ENCODE measurements at places on chromosomes 5 and 9.

GRCh38 chr5:59420596-59420995 lies 472.9 kb downstream of the PDE4D start:
- DNase-seq = no peak

GRCh38 chr5:128083811-128084227 lies 253 bp downstream of the SLC12A2 start:
- DNase-seq = peak; percentile 48

GRCh38 chr9:76716085-76716672 lies 48.1 kb upstream of the PCA3 start:
- DNase-seq = no peak

- no peak for DNase-seq
These were observed 88.0 kb downstream of the TRIO start for GRCh38 chr5:14231156-14231555.

- no peak for DNase-seq
These were observed 64.7 kb upstream of the CTSL start for GRCh38 chr9:87661241-87661640.

DNA sequence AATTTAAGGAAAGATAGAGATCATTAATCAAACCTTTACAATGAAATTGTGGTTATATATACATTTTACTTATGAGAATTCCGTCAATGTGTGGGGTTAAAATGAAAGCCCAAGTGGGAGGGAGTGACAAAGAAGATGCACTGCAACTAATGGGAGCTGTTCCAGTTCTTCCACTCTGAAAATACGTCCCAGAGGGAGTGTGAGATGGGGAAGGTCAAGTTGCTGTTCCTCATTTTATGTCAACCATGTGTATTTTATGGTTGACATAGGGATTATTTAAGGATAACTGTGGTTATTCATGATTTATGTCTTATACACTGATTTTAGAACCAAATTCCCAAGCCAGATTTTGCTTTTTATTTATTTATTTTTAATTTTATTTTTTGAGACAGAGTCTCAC lies 14.2 kb upstream of the RGS3 start:
- DNase-seq = no peak

- DNase-seq = peak; percentile 84
These were observed 67.5 kb upstream of the MAMDC2 start for GRCh38 chr9:69976152-69976551.

GRCh38 chr9:97772145-97772544 lies 75.0 kb upstream of the XPA start:
- no peak for DNase-seq

- peak; percentile 96 for DNase-seq
These were observed 220.0 kb downstream of the GABBR2 start for GRCh38 chr9:98488571-98489312.

GRCh38 chr5:161138751-161139455 lies 286.9 kb upstream of the ATP10B start:
- no peak for DNase-seq

GRCh38 chr5:167295681-167296005 lies 995.8 kb upstream of the WWC1 start:
- DNase-seq = peak; percentile 57

DNA sequence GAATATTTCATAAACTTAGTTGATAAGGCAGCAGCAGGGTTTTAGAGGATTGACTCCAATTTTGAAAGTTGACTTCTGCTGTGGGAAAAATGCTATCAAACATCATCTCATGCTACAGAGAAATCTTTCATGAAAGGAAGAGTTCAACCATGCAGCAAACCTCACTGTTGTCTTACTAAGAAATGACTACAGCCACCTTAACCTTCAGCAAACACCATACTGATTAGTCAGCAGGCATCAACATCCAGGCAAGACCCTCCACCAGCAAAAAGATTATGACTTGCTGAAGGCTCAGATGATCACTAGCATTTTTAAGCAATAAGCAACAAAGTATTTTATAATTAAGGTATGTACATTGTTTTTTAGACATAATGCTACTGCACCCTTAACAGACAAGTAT lies 7.6 kb downstream of the TMEM174 start:
- DNase-seq = no peak

GRCh38 chr9:5089737-5090136 lies 95.7 kb downstream of the INSL6 start:
- no peak for DNase-seq

DNA sequence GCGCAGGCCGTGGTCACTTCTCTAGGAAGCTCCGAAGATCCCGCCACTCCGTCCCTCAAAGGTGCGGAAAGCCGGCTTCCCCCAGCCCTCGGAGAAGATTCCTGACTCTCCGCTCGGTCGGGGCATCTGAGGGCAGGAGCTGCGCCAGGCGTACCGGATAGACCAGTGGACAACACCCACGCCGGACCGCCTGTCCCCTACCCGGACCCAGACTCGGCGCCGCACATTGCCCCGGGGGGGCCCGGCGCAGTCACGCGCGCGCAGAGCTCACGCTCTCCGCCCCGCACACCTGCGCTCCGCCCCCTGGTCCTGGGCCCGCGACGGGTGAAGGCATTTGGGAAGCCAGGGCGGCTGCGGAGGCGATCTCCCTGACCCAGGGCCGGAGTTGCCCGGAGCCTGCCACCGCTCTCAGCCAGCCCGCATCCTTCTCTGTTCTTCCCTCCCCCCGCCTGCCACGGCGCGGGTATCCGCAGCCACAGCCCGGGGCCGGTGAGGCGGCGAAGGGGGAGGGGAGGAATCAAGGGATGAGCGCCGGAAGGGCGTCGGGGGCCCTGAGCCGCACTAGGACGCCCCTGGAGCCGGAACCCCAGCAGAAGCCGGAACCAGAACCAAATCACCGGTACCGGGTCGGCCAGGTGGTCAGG lies 448 bp downstream of the RELL2 start:
- DNase-seq = no peak

- peak; percentile 22 for DNase-seq
These were observed 78.8 kb downstream of the SPATA31C2 start for GRCh38 chr9:88059469-88059868.

- no peak for DNase-seq
These were observed 23.5 kb upstream of the SSBP2 start for GRCh38 chr5:81774374-81774773.

GRCh38 chr5:149719666-149720065 lies 10.4 kb upstream of the PPARGC1B start:
- peak; percentile 75 for DNase-seq

- DNase-seq = no peak
These were observed 404.7 kb downstream of the TLE4 start for GRCh38 chr9:79976257-79977073.

DNA sequence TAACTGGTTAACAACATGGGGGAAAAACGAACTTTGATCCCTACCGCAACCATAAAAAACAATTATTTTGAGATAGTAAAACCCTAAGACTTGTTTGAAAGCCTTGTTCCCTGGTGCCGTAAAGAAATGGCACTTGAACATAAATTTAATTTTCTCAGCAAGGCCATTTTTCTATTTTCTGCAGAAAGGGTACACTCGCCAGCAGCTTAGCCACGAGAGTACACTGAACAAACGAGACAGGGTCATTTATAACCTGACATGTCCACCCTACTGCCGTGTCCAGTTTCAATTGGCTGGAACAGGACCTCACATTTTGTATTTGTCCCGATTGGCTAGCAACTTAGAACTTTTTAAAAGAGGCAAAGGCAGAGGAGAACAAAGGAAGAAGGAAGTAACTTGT lies 26.8 kb downstream of the FBXW11 start:
- DNase-seq = no peak

DNA sequence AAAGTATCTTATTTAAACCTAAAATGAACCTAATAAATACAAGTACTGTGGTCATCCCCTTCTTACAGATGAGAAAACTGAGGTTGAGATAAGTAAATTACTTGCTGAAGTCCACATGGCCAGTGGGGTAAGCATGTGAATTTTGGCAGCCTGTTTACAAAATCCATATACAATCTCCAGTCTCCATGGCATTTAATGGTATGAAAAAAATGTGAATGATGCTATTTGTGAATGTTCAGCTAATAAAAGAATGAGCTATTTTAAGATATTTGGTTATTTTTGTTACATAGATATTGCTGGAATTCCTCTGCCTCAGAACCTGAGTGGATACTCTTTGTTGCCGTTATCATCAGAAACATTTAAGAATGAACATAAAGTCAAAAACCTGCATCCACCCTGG lies 19.3 kb upstream of the GPR150 start:
- no peak for DNase-seq

- DNase-seq = no peak
These were observed 35.8 kb downstream of the PUM3 start for GRCh38 chr9:2808105-2808504.

DNA sequence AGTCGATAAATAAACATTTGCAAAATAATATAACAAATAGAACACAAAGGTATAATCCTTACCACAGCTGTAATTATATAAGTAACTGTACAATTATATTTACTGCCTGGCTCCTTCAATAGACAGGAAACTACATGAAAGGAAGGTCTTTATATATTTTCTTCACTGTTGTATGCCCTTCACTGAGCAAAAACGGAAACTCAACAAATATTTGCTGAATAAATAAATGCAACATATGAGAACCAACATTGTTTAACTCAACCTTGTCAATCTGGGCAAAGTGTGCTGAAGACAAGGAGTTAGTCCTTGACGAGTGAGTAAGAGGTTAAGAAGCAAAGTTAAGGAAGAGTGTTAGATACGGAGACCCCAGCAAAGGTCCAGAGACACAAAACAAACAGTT lies 22.6 kb downstream of the PSMD5 start:
- no peak for DNase-seq

DNA sequence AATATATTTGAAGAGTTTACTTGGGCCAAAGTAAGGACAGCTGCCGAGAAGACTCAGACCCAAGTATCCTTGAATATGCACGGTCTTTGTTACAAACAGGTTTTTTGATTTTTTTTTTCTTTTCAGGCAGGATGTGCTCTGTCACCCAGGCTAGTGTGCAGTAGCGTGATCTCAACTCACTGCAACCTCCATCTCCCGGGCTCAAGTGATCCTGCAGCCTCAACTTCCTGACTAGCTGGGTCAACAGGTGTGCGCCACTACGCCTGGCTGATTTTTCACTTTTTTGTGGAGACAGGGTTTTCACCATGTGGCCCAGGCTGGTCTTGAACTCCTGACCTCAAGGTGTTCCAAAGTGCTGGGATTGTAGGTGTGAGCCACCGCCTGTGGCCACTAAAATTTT lies 27.4 kb downstream of the JMY start:
- no peak for DNase-seq

- DNase-seq = no peak
These were observed 110.8 kb downstream of the SMARCA2 start for GRCh38 chr9:2125906-2126305.

DNA sequence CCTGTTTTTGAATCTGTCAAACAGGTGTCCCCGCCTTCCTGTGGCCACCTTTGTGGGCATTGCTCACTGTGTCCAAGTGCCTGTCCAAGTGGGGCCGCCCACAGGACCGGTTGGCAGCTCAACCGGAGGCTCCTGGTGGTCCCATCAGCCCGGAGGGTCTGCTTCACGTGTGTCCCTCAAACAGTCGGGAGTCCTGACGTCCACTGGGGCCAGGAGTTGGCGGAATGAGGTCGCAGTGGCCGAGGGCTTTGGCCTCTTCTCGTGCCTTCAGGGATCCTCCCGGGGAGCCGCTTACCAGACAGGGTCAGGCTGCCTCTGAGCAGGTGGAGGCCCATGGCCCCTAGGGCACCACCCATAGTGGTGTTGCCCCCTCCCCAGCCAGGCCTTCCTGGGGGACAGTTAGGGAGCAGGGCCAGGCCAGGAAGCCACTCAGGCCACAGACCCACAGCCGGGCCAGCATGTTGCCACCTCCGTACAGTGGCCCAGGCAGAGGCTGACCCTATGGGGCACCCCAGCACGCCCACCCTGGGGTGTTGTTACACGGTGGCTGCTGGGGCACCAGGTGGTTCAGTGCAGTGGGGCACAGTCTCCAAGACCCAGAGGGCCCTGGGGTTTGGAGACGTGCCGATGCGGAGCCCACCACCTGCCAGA lies 69.5 kb downstream of the KCNT1 start:
- no peak for DNase-seq

DNA sequence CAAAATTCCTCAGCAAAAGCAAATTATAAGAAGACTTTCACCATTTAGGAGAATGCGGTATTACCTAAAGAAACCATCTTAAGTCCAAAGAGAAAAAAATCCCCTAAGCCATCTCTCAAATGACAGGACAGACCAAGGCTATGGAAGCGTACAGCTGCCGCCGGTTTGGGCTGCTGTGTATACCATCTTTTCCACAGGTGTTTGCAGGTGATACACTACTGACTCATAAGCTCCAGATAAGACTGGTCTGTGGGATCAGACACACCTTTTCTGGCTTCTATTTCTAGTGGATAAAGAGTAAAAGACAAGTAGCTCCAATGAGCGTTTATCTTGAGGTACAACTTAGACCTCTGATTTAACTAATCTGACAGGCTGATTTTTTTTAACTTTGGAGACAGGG lies 7.7 kb downstream of the CDKN2AIPNL start:
- no peak for DNase-seq

- DNase-seq = no peak
These were observed 5.2 kb downstream of the C5orf22 start for GRCh38 chr5:31537349-31537748.

DNA sequence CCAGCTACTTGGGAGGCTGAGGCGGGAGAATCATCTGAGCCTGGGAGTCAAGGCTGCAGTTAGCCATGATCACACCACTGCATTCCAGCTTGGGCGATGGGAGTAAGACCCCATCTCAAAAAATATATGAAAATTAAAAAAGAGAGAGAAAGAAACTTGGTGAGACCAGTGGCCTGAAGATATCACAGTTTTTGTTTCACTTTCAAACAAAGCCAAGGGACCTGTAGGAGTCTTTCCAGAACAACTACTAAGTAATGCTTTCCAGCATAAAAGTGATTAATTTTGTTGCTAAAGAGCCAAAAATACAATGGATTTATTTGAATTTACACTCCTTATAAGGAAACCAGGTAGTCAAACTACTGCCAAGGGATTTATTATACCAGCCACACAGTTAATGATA lies 23.5 kb downstream of the GKAP1 start:
- DNase-seq = no peak

- peak; percentile 31 for DNase-seq
These were observed 76.6 kb downstream of the RORB start for GRCh38 chr9:74573640-74574191.

- no peak for DNase-seq
These were observed 102.1 kb downstream of the ACER2 start for GRCh38 chr9:19510907-19511306.

- no peak for DNase-seq
These were observed 154.5 kb downstream of the YIPF5 start for GRCh38 chr5:144015961-144016360.

GRCh38 chr5:26666371-26666770 lies 372.0 kb downstream of the CDH9 start:
- DNase-seq = no peak

DNA sequence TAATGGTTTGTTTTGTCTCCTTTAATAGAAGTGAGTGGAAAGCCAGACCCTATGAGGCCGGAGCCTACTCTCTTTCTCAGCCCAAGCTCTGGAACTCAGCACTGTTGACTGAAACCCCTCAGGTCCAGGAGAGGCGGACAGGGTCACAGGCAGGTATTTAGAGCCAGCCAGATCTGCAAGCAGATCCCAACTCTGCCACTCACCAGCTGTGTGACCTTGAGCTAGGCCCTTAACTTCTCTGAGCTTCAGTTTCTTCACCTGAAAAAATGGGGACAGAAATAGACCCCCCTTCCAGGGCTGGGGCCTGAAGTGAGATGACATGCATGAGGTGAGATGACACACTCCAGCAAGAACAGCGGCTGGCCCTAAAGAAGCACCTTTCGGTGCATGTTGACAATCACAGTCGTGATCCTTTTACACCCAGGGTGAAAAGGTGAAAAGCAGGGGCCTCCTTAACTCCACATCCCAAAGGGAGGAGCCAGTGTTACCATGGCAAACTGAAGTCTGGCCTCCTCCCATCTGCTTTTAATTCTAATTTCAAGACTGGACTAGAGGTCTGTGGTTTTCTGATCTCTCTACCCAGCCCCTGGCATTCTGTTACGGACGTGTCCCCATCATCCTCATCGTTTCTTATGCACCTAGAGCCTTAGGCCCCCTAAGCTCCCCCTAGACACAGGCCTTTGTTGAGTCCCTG lies 27.2 kb downstream of the MORN5 start:
- no peak for DNase-seq
